Psoas muscle (tissue), 8 donors: ENCODE measurements at places on chromosomes 6 and 20.

GRCh38 chr20:35467339-35468224 is 12.2 kb downstream of the CEP250 start:
- peak; percentile 65 for DNase-seq

GRCh38 chr6:45921691-45922281 is 93.9 kb downstream of the CLIC5 start:
- DNase-seq: peak; percentile 77

- DNase-seq: no peak
These were observed 30.8 kb upstream of the FILIP1 start for GRCh38 chr6:75524322-75524972.

- DNase-seq: no peak
These were observed 124.3 kb upstream of the TSHZ2 start for GRCh38 chr20:52847731-52848359.

GRCh38 chr6:77456531-77457248 is 6.6 kb downstream of the HTR1B start:
- peak; percentile 12 for DNase-seq

GRCh38 chr6:123497025-123497424 is 139.7 kb downstream of the TRDN start:
- DNase-seq: no peak

- DNase-seq: no peak
These were observed 62.3 kb upstream of the IER3 start for GRCh38 chr6:30806581-30807183.

DNA sequence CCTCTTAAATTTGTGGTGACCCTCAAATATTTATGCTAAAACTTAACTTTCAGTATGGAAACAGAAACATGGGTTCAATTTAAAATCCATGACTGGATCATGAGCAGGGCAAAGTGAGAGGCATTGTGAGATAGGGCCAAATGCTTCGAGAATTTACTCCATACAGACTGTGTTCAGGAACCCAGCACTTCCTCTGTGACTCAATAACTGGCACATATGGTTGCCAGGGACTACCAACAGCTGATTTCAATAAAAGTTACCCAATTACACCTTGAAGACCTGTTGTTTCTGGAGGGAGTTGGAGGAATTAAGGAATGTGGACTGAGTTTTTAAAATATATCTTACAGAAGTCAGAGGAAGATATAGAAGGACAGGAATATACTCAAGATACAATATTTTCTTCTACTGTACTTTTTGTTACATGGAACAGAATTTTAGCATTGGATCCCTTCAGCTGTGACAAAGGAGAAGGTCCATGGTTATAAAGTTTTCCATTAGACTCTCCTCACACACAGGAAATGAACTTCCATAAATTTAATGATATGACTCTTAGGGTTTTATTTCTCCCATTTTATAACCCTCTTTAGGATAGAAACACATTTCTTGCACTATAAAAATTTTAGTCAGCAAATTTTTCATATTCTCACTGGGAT is 258.5 kb downstream of the KHDC1L start:
- DNase-seq: no peak

GRCh38 chr20:12564979-12565378 is 443.8 kb upstream of the SPTLC3 start:
- DNase-seq: no peak

DNA sequence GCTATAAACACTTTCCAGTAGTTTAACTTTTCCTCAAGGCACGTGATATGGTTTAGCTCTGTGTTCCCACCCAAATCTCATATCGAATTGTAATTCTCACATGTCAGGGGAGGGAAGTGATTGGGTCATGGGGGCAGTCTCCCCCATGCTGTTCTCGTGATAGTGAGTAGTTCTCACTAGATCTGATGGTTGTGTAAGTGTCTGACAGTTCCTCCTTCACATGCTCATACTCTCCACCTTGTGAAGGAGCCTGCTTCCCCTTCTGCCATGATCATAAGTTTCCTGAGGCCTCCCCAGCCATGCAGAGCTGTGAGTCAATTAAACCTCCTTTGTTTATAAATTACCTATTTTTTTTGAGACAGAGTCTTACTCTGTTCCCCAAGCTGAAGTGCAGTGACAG is 127.9 kb downstream of the DTNBP1 start:
- DNase-seq: no peak

DNA sequence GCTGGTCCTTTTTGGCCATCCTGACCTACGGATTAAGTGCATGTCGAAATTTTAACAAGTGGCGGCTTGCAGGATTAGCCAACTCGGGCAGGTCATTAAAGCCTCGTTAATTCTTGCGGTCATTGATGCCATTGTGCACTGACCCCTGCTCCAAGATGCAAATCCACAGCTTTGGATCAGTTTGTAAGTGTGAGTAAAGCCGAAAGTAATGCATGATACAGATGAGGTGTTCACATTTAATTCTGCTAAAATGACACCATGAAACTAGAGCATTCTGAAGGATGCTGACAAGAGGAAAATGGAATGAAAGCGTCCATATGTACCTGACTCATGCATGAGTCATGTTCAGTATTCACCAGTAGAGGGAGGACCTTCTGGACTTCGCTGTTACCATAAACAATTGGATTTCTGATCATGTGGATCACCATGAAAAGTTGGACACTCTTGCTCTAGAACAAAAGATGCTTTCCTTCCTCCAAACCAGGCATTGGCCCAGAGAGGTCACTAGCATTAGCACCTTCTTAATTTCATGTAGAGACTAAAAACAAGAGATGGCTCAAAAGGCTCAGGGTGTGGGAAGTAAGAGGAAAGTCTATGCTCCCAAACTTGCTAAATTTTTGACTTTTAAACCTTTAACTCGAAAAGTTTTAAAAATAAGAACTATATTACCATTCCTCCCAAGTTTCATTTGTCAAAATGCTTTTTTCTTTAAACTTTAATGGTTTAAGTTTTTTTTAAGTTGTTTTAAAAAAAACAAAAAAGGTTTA is 48.0 kb downstream of the MUC22 start:
- no peak for DNase-seq

- DNase-seq: no peak
These were observed 41.0 kb downstream of the SOX4 start for GRCh38 chr6:21634582-21634981.
